ENCODE measurements at places on chromosomes 16 and 17.

GRCh38 chr16:84637709-84638108 lies 10.6 kb upstream of the KLHL36 start:
- no peak for DNase-seq

- DNase-seq, result no peak
Observed at GRCh38 chr17:5329784-5330557, 47.9 kb downstream of the RABEP1 start.

DNA sequence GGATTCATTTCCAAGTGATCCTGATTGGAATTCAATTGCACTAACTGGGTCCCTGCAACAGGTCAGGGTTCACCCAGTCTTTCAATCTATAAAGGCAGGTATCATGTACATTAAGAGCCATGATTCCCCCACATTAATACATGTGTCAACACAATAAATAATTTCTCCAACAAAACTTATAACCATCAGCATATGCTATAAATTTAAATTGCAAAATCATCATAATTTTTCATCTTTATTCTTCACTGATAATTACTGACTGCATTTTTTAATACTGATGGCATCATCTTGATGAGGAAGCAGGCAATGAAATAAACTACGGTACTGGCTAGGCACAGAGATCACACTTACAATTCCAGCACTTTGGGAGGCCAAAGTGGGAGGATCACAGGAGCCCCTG lies 59.4 kb downstream of the ZFHX3 start:
- DNase-seq, result no peak

DNA sequence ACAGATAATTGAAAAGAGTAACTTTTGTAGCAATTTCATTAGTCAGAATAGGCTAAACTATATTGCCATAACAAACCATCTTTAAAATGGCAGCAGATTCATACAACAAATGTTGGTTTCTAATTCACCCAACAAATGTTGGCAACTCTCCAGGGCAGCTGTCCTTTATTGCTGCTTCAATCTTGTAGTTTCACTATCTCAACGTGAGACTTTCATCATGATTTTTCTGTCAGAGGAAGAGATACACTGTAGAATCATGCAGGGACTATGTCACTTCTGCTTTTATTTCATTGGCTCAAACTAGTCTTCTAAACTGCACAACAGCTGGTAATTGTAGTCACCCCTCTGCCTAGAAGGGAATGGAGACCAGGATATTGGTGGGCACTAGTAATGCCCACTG lies 174.2 kb downstream of the TANC2 start:
- DNase-seq, result no peak

- DNase-seq, result no peak
Observed at GRCh38 chr16:50578137-50578536, 29.9 kb downstream of the NKD1 start.

DNA sequence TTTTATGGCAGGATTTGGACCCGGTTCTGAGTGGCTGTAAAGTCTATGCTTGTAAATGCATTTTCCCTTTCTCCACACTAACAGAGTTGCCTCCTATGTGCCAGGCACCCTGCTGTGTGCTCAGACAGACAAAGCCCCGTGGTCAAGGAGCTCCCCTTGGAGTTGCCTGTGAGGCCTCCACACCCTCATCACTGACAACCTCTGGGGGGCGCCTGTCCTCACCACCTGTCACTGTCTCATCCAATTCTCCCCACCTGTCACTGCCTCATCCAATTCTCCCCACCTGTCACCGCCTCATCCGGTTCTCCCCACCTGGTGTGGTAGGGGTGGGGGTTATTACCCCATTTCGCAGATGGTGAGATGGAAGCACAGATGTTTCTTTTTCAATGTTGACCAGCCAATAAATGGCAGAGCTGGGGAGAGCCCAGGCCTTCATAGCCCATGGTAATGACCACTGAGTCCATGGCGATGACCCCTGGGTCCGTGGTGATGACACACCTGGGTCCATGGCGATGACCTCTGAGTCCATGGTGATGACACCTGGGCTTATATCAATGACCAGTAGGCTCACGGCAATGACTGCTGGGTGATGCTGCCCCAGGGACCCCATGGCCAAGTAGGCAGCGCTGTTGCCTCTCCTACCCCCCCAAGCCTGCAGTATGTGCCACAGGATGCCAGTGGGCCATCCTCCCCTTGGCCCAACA lies 150.1 kb downstream of the IRF8 start:
- no peak for DNase-seq

DNA sequence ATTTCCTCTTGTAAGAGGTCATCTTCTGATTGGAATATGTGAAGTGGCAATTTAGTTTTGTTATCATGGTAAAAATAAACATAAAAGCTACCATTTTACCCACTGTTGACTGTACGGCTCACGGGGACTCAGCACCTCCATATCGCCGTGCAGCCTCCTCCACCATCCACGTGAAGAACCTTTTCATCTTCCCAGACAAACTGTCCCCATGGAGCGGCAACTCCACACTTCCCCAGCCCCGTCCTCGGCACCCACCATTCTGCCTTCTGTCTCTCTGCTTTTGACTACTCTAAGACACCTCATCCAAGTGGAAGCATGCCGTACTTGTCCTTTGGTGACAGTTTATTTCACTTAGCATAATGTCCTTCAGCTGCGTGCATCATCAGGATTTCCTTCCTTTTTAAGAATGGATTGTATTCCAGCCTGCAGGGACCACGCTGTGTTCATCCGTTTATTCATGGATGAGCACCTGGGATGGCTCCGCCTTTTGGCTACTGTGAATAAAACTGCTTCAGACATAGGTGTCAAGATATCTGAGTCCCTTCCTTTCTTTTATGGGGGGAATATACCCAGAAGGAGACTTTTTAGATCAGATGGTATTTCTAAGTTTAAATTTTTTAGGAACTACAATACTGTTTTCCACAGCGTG lies 14.3 kb downstream of the FBXO31 start:
- no peak for DNase-seq

DNA sequence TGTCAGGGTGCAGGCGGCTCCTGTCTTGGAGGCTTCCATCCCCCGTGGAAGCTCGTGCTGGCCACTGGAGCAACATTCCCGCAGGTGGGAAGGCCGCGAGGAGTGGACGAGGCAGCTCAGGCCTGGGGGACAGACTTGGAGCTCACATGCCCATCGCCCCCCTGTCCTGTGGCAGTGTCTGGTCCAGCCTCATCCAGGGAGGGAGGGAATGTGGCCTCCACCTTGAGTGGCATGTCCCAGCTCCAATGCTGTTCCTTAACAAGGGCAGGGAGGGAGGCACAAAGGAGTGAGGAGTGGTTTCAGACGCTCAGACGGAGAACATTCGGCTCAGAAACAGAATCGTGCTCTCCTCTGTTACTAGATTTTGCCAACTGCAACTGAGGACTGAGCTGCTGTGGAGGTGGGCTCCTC lies 159.4 kb upstream of the CHMP6 start:
- DNase-seq, result no peak

DNA sequence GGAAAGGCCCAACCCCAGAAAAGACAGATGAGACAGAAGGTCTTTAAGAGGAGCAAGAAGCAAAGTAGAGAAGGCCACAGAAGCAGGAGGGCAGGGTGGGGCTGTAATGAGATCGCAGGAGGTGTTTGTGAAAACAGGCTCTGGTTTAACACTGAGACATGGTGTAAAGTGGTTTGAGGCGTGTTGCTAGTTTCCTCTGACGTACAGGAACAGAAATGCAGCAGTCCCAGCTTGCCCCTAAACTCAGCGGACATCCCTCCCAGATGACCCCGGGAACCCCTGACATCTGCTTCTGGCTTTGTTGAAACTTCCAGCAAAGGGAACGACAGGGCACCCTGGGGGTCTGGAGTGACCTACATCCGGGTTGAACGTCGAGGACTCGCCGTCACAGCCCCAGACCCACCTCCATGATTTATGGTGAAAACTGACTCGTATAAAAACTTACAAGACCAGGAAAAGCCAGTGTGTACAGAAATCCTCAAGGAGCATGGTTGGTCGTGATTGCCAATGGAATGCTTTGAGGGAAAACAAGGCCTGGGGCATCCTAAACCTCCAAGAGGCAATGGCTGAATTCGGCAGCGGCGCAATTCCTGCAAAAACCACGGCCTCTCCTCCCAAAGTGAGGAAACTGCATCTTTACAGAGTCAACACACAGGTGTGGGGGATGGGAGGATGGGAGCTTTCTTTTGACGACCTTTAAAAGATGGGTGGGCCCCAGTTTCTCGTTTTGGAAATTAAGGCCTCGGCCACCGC lies 25.8 kb downstream of the LITAF start:
- no peak for DNase-seq

GRCh38 chr16:74718140-74718539 lies 17.5 kb upstream of the MLKL start:
- DNase-seq, result no peak

GRCh38 chr17:29566473-29567303 lies at the start of gene ABHD15:
Gene ABHD15 (minus strand): TSS chr17:29567037. CDS start chr17:29566966, 71 bp downstream.
- DNase-seq, result peak; percentile 49

DNA sequence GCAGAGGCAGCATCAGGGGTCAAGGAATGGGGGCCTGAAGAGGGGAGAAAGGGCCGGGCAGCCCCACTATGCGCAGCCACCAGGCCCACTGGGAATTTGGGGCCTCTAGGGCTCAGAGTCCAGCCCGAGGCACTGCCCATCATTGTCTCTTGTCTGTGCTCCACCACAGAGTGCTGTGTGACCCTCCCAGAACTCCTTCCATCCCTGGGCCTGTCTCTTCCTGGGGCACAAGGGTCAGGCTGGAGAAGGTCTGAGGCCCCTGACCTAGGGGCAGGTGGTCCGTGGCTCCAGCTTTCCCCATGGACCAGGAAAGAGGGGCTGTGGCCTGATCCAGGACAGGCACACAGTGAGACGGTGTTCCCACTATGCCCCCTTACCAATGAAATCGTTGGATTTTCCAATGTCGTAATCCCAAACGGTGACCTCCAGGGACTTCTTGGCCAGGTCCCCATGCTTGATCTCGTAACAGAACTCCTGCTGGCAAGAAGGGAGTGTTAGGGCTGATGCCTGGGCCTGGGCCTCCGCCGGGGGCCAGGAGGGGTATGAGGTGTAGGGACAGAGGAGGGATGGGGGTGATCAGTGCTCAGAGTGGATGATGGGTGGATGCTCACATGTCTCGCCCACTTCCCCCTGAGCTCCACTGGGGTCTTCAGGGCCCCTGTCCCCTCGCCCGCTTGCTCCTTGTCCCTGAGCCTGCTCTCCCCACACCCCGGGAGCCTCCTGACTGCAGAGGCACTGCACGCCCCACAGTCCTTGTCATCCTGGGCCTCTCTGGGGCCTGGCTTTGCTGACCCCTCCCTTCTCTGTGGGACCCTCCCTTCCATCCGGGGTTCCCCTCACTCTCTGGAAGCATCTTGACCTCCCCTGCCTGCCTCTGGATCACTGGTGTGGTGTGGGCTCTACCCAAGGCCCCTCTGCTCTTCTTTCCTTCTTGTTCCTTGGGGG lies 10.7 kb downstream of the SCGB1C2 start:
- no peak for DNase-seq

- DNase-seq, result no peak
Observed at GRCh38 chr16:6852643-6853225, 479.9 kb upstream of the RBFOX1 start.

GRCh38 chr17:34613064-34614019 lies 34.0 kb downstream of the TMEM132E start:
- no peak for DNase-seq

GRCh38 chr16:89052191-89052889 lies 41.3 kb upstream of the ACSF3 start:
- no peak for DNase-seq

- DNase-seq, result no peak
Observed at GRCh38 chr17:60610473-60610872, 10.5 kb downstream of the PPM1D start.

DNA sequence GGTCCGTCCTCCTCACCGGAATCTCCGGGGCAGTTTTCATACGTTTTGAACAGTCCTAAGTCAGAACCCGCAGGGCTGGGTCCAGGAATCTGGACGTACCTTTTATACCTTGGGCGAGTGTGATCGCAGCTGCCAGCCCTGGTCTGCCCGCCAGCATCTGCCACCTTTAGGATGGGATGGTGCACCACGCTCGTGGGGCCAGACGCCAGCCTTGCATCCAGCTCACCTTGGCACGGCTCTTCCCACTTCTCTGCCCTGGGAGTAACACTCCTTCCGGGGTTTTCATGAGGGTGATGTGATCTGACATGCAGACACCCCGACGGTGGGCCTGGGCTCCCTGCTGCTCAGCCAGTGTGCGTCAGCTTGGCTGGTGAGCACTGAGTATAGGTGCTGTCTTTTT lies 66.6 kb upstream of the ZNF469 start:
- no peak for DNase-seq

DNA sequence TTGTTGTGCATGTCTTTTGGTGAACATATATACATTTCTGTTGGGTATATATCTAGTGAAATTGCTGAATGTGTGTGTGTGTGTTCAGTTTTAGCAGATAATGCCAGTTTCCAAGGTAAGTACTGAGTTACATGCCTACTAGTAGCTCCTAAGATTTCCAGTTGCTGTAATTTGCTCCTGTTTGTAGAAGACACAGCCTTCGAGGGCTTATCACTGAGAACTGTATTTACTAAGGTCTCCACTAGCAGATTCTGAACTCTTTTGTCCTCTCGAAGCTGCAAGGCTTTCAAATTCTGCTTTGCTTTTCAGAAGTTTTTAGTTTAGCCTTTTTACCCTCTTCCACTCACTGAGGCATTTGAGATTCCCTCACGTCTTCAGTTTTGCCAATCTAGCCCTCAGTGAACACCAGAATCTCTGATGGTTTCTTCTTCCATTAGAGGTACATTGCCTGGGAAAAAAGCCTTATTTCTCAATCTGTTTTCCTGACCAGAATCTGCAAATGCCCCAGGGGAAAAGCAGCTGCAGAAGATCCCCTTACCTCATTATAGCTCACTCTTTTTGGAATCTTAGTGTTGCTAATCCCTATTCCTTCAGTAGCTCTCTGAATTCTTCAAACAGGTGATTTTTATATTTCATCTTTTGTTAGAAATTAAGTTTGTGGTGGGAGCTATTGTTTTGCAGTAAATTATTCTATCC lies 52.9 kb downstream of the NF1 start:
- no peak for DNase-seq

DNA sequence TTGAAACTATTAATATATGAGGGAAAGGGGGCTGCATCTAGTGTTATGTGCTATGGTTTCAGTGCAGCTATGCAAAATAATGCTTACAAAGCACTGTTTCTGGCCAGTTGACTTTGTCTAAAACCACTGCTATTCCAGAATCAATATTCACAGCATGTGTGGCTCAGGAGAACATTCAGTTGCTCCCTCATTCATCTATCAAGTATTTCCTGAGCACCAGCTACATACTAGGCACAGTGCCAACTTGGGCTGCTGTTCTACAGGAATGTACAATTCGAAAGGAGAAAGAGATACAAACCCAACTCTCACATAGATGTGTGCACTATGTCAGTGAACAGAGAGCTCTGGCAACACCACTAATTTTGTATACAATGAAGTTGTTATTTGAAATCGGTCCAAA lies 183.0 kb downstream of the PHKB start:
- DNase-seq, result no peak

- no peak for DNase-seq
Observed at GRCh38 chr17:81313776-81314397, 18.8 kb upstream of the SLC38A10 start.

GRCh38 chr16:72749091-72749490 lies 298.8 kb downstream of the ZFHX3 start:
- no peak for DNase-seq

All from activated CD4-positive, CD25-positive, alpha-beta regulatory T cell (primary cell).